ENCODE measurements at places on chromosomes 3 and 15. TPM values are rescaled to one million over a fixed set of nuclear protein-coding genes. Genes with fewer than 3 reads are reported as not detected.
A peak's percentile ranks its signal among the peaks of the same experiment; 100 is the strongest.

The BNC1 gene
- total RNA-seq: 31.6 TPM

The KCNMB3 gene
- 2.8 TPM for total RNA-seq

DNA sequence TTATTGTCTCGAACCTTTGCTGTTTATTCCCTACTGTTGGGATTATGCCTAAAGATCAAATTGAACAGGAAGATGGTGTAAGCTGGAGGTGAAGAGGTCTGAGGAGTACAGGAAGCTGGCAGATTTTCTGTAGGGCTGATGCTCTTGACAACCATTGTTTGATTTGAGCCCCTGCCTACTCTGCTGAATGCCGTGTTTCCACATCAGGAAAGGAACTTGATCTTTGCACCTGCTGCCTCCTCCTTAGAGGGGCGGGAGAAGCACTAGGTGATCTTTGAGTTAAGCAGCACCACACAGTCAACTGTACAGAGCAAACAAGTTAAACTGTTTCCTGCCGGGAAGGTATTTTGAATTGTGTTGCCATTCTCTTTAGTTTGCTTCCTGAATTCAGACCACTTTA is 364.6 kb upstream of the EPHA6 start:
- no peak for DNase-seq

GRCh38 chr3:183006396-183007002 is 26.2 kb upstream of the DCUN1D1 start:
- DNase-seq: no peak

DNA sequence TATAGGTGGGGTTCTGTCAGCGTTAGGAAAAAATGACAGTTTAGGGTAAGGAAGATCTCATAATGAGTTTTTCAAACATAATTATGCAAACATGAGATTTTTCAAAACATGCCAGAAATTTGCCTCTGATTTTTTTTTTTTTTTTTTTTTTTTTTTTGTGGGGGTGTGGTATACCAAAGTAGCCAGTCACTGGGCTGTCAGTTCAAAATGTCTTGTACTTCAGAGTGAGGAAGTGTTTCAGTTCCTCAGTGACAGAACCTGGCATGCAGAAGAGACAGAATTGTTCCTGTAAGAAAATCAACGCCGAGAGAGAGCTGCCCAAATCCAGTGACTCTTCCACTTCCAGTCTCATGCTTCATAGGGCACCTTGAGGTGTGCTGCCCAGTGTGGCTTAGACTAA is 9.7 kb downstream of the NCBP2 start:
- no peak for DNase-seq

DNA sequence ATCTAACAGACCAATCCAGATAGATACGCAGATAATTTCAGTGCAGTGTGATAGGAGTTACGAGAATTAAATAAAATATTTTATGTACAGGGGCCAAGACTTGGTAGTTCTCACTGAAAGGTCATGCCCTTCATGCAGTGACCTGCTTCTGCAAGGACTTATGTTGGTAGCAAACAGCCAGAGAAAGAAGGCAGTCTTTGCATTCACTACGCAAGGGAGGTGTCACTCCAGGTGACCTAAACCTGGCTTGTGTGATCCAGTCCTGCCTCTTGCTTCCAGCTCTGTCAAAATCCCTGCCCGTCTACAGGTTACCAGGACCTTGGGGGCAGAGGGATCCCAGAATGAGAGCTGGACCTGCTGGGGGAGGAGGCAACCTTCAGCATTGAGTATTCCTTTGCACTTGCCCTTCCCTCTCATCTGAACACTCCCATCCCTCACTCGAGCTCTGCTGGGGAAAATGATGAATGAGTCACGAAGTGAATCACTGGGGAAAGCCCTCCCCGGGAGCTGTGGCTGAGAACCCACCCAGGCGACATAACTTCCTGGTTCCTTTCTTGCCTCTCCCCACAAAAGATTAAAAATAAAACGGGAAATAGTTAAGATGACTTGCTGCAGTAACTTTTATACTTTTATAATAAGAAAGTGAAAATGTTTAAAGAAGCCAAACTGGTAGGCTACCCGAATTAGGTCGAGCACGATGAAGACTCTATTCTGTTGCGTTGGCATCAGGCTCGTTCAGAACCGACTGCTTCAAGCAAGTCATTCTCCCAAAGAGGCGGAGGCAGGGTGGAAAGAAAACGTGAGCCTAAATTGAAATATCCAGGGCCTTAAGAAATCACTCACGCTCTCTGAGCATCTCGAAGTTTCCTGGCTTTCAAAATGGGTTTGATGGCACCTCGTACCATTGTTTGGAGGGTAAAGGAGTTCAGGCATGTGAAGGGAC is 216.1 kb downstream of the SLCO3A1 start:
- DNase-seq: no peak

- no peak for DNase-seq
Measured at GRCh38 chr3:143348486-143349327, 229.1 kb downstream of the CHST2 start.

DNA sequence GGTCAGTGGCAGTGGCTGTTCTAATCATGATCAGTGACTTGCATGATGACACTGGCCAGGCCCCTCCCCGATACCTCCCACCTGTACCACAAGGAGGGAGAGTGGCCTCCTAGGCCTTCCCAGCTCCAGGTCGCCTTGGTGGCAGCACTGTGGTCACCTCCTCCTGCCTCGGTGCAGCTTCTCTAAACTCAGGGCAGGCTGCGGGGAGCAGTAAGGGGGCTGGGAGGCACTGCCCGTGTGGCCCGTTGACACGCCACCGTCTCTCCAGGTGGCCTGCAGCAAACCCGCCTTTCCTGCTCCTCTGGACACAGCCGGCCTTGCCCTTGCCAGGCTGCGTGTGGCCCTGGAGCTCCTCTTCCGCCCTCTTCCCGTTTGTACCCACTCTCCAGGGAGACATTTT is 184.1 kb downstream of the XXYLT1 start:
- no peak for DNase-seq

GRCh38 chr3:27357665-27358258 is 11.4 kb downstream of the NEK10 start:
- peak; percentile 34 for DNase-seq

DNA sequence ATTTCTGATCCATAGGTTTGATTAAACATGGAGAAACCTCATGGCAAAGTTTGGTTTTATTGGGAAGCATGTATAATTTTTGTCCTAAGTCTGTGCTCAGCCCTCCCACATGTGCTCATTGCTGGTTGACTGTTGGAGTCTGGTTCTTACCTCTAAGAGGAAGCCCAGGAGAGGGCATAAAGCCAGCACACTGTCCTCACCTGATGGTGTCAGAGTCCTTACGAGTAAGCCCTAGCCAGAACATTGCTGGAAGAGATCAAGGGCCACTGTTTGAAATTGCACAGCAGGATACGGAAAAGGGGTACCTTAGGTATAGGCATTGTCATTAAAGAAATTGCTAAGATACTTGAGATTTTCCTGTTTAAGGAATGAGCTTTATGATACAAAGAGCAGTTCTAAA is 21.3 kb downstream of the MLH1 start:
- no peak for DNase-seq

GRCh38 chr15:63402498-63403253 is 21.0 kb upstream of the CA12 start:
- no peak for DNase-seq

Measured in ovary (tissue), 10 donors.